ENCODE measurements at places on chromosomes 12 and 14. TPM values are rescaled to one million over a fixed set of nuclear protein-coding genes. Genes with fewer than 3 reads are reported as not detected.

DNA sequence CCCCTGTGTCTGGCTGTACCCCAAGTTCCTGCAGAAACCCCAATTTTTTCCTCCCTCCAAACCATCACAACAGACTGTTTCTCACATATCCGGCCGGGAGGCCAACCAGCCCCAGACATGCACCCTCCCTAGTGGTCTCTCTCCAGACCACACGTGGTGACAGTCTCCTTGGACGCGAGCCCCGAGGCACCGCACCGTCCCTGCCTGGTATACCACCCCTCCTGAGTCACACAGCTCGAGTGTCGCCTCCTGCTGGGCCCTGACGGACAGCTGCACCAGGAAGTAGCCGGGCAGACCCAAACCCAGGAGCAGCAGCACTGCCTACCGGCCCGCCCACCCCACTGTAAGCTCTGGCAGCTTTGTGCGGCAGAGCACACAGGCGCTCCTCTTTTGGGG, 97.4 kb downstream of the RFLNA start:
- peak; percentile 98 for DNase-seq

- no peak for DNase-seq
These were observed 98.5 kb upstream of the RASSF8 start for GRCh38 chr12:25859976-25860375.

TMEM253 gene
- not detected for total RNA-seq

DNA sequence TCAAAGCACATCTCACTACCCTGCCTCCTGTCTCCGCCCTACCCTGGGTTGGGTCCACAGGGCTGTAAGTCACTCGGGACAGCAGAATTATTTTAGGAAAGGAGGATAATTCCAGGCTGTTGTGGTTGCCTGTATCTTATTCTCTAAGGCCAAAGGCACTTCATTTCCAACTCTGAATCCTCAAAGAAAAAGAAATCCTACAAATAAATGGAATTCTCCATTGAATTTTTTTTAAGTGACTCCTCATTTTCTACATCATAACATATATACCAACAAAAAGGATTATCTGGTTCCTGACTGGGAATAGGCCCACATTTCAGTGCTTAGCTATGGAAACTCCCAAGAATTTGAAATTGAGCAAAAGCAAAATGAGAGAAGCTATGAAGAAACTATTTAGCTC, 186.4 kb downstream of the ITPR2 start:
- DNase-seq, result no peak

DNA sequence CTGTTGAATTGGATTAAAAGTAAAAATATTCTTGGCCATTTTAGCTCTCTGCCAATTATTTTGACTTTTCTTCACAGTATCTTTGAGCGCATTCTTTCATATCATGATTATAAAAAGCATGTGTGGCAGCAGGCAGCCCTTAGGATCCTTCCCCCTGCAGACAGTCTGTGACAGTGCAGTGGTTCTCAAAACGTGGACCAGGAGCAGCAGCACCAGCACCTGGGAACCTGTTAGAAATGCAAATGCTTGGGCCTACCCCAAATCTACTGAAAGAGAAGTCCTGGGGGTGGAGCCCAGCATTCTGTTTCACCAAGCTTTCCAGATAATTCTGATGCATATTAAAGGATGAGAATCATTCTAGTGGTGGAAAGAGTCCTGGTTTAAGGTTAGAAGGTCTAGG, 155.6 kb downstream of the MON2 start:
- no peak for DNase-seq

DNA sequence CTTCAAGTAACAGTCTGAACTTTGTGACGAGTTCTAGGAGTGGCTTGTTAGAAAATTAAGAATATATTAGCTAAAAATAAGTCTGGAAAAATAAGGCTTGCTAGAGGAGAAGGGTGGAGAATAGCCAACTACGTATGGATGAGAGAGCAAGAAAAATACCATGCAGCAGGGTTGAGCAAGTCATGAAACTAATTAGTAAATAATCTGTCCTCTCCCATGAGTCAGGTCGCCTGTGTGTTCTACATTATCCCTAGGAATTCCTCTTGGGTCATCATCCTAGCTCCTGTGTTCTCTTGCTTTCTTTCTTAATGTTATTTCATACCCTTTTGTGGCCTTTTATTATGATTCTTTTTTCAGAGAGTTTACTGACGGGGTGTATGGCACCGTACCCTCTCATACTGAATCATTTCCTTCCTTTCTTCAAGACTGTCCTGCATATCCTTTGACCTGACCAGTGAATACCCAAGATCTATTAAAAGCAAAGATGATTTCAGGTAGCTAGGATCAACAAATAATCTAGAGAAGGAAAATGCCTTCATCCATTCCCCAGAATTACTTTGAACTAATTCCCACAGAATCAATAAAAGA, 177.2 kb upstream of the NPAS3 start:
- DNase-seq, result peak; percentile 47

ITGB7 gene
- 0.34 TPM for total RNA-seq

OTX2 gene
- total RNA-seq, result 2.5 TPM

ORMDL2 gene
- total RNA-seq, result 44.3 TPM

GRCh38 chr12:60834806-60835205, 1239.0 kb downstream of the SLC16A7 start:
- no peak for DNase-seq

- no peak for DNase-seq
These were observed 7.3 kb upstream of the MYO1A start for GRCh38 chr12:57057067-57057751.

TAS2R14 gene
- 0.15 TPM for total RNA-seq

PMCH gene
- not detected for total RNA-seq

DNA sequence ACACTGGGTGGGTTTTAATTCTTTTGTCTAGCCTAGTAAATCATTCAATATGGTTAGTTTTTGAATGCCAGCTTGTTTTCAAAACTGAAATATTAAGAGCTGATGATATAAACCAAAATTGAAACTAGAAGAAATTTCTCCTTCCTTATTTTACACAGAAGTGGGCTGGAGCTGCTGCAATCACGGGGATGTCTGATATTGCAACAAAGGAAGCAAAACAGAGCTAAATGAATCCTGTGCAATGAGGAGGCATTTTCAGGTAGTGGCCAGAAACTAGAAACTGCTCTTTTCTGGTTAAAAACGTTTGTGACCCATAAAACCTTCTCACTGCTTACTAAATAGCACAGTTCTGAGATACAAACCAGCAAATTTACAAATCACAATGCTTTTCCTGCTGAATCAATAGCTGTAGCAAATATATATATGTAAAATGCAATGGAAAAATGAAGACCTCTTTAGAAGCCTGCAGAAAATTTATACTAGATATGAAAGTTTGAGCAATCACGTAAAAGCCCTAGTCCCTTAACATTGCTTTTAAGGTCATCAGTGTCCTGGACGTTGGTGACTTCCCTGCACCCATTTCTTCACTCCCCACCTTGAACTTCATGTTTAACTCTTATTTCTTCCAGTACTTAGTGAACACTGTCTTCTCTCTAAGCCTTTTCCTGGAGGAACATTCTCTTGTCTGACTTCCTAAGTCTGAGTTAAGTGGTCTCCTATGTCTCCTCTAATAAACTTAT, 15.9 kb upstream of the LRRK2 start:
- no peak for DNase-seq

DNA sequence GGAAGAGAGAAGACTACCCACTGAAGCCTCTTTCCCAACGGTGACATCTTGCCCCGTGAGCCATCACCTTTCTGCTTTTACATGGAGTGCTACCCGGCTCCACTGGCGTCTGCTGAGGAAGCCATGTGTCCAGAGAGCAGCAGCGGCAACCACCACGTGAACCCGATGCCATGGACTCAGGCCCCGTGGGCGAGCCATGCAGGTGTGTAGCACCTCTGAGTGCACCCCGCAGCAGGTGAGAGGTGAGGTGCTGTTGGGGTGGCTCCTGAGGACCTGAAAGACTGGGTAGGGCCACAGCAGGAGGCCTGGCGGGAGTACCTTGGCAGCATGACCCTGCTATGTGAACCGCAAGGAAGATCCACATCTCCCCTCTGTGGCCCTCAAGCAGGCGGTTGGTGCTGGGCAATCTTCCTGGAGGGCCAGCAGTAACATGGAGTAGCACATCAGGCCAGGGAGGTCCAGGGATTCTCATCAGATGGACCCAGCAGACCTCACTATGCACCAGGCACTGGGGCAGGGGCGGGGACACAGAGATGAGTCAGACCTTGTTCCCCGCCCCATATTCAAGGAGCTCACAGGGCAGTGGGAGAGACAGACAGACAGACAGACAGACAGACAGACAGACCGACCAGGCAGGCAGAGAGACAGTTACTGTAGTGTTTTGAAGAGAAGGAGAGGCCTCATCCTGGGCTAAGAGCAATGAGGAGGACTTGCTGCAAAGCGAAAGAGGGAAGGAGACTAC, 129.6 kb downstream of the PAPOLA start:
- DNase-seq, result peak; percentile 68

Measured in Daoy (cell line).